SK-N-MC (cell line): ENCODE measurements at places on chromosomes 3 and 15.

DNA sequence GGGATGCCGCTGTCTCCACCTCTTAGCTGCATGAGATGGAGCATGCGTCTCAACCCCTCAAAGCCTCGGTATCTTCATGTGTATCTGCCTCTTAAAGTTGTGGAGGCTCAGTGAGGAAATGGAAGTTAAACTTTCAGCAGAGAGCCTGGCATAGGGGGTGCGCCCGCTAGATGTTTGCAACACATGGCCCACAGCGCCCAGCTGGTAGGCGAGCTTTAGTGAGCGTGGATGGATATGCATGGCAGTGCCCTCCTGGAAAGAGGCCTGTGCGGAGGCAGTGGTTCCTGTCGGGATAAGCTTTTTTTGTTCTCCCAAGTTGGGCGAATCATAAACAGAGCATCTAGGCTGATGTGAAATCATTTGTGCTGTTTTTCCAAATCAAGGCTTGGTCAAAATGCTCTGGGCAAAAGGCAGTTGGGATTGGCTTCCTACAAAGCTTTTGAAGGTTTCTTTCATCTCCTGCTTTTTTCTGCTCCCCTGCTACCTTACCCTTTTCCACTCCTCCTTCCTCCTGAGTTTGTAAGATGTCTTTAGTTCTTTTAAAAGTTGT, 272.4 kb upstream of the TPM1 start:
- no peak for DNase-seq

- DNase-seq, result no peak
Observed at GRCh38 chr15:52255008-52255407, 40.6 kb downstream of the MYO5C start.

GRCh38 chr3:112117841-112118571, 15.0 kb downstream of the GCSAM start:
- DNase-seq, result no peak

DNA sequence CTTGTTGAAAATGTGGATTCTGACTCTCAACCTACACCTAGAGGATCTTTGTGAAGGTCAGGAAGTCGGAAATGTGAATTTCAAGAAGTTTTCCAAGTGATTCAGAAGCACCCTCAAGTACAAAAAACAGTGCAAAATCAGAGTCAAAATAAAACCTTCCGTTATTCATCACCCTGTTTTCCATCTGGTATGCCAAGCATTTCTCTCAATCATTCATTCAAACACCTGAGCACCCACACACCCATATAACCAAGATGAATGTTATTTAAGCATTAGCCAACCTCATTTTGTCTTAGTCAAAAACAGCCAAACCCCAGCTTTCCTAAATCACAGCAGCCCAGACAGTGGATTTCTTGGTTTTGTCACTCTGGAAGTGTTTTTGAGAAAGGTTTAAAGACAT, 91.1 kb downstream of the OSBPL10 start:
- DNase-seq, result no peak

- DNase-seq, result no peak
Observed at GRCh38 chr3:179731544-179731943, 78.7 kb downstream of the USP13 start.

- DNase-seq, result no peak
Observed at GRCh38 chr3:51929420-51930003, 12.2 kb downstream of the RRP9 start.

DNA sequence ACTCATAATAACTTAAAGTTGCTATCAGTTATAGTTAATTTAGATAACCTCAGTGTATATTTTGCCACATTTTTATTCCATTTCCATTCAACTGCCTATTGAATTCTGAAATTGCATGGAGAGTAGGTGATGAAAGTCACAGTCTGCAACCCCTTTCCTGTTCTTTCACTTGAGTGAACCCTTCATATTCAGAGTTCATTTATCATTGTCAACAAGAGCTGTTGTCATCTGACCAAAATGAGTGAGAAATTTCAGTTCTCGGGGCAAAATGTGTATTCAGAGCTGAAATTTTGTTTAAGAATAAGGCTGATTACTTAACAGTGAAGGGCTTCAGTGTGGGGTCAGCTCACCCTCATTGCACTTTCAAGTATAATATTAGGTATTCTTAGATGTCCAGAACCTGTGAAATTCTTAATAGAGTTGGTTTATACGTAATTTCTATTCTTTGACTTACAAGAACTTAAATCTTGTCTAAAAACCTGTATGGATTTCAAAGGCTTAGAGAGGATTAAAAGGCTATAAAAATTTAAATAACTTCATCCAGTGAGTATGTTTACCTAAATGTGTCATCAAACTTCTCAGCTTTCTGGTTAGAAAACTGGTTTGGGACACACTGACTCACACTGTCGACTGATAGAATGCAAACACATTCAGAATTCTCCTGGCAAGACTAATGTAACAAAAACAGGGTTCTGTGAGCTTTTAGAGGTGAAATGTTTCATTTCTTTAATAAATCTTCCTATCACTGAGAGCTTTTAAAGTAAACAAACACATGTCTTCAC, 92.2 kb downstream of the CMSS1 start:
- DNase-seq, result no peak

- no peak for DNase-seq
Observed at GRCh38 chr15:69154684-69155083, 5.8 kb upstream of the GLCE start.

DNA sequence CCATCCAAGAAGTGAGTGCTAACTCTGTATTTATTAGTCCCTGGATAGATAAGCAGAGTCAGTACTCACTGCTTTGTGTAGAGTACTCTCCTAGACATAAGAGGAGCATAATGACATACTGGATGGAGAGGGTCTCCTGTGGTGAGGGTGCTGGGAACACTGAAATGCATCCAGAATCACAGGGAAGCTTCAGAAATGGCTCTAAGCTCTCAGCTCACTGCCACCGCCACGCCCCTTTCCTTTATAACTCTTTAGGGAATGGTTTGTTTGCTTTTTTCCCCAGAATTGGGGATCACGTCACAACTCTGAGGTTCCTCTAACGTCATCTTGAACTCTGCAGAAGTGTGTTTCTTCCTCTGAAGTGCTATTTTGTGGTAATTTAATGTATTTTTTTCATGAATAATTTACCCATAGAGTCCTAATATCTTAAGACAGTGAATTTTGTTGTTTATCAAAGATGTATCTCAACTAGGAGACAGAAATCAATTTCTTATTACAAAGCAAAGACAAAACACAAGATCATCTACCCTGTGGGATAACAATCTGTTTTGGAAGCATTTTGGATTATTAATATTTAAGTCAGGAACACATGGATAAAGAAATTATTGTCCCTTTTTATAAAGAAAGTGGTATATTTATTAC, 154.6 kb downstream of the PTPRG start:
- DNase-seq, result no peak

- DNase-seq, result peak; percentile 83
Observed at GRCh38 chr15:40092256-40092978, 16.3 kb downstream of the BMF start.

GRCh38 chr3:53842436-53843194, 3.6 kb downstream of the CHDH start:
- no peak for DNase-seq

DNA sequence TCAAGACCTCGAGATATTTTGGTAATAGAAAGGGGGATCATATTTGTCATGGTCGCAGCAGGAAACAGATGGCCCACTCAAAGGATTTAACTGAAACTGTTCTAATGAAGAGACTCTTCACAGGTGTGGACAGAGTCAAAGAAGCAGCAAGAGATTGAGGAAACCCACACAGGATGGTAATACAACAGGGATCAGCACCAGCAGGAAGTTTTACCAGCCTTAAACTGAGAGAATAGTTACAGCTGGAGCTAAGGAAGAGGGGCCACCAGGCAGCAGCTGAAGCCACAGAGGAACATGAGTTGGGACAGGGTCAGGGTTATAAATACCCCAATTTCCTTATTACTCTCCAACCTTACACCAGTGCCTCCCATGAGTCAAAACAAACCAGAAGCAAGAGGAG, 131.8 kb upstream of the UBE2E2 start:
- no peak for DNase-seq

DNA sequence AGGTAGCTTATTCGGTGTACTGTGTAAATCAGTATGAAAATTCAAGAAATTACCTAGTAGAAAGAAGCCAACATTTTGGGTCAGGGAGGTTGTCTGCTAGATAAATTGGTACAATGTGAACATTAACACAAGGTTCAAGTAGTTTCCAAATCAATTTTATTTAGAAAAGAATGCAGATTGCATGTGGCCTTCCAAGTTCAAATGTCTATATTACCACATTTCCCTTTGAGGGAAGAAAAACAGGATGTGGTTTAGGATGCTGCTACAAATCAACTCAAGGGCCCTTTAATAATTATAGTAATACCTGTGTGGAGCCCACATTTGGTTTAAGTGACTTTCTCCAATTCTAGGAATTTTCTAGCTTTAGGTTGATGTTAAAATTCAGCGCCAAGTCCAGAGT, 57.5 kb downstream of the CADPS start:
- no peak for DNase-seq

GRCh38 chr3:184662187-184662586, 49.7 kb downstream of the MAGEF1 start:
- DNase-seq, result no peak

GRCh38 chr15:52798529-52799101, 8.5 kb upstream of the ONECUT1 start:
- DNase-seq, result no peak

DNA sequence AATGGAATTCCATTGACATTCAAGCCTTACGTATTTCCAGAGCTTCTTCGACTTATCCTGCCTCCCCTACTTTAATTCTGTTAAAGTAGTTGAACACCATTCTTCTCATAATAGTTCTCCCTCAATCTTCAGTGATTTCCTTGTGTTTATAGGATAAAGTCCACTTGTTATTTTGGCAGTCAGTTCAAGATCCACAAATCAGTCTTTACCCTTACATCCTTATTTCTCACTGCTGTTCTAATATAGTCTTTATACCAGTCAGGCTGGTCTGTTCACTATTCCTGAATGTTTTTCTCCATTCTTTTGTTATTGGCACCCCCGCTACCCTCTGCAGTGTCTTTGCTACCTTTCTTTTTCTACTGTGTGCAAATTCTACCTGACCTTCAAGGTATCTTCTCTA, 29.7 kb downstream of the ATP6V1A start:
- no peak for DNase-seq

DNA sequence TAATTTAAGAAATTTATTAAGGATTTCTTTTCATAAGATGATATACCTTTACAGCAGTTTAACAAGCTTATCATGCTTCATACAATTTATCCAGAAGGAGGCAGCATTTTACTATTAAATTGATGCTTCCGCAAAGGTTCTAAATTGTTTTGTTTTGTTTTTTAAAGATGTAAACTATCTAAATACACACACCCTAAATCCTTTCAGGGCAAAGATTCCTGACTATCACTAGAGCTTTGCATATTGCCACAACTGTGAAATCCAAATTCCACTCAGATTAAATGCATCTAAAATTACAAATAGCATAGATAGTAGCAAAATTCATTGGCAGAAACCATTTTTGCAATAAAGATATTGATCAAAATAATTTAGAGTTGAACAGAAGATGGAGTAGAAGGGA, 44.5 kb upstream of the CCNL1 start:
- DNase-seq, result peak; percentile 51

DNA sequence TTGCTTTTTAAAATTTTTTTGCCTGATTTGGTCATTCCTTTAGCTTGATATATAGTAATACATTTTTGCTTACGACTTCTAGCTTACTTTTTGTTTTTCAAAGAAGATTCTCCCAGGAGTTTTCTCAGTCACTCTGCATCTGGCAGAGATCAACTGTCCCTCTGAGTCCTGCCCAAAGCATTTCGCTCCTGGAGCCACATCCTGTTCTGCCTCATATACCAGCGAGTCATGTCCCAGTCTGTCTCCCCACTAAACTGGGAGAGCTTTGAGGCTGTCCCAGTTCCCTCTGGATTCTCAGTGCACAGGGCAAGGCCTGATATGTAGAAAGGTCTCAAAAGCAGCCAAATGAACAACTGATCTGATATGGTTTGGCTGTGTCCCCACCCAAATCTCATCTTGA, 326.3 kb downstream of the ARRDC4 start:
- DNase-seq, result no peak

DNA sequence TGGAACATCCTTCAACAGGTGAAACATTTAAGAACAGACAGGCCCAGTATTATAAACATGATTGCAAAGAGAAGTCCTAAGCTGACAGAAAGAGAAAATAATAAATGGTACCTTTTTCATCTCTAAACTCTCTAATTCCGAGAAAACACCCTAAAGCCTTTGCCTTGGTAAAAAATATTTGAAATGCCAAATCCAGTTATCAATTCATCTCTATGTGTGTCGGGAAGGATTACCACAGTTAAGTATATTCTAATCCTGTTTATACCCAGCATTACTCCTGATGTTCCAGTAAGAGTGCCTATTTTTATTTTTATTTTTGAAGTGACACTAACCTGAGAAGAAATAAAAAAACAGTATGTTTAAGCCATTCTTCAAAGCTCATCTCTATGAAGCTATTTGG, 219.3 kb upstream of the NANOGP8 start:
- DNase-seq, result no peak

- no peak for DNase-seq
Observed at GRCh38 chr3:172307141-172307560, 141.1 kb downstream of the GHSR start.

DNA sequence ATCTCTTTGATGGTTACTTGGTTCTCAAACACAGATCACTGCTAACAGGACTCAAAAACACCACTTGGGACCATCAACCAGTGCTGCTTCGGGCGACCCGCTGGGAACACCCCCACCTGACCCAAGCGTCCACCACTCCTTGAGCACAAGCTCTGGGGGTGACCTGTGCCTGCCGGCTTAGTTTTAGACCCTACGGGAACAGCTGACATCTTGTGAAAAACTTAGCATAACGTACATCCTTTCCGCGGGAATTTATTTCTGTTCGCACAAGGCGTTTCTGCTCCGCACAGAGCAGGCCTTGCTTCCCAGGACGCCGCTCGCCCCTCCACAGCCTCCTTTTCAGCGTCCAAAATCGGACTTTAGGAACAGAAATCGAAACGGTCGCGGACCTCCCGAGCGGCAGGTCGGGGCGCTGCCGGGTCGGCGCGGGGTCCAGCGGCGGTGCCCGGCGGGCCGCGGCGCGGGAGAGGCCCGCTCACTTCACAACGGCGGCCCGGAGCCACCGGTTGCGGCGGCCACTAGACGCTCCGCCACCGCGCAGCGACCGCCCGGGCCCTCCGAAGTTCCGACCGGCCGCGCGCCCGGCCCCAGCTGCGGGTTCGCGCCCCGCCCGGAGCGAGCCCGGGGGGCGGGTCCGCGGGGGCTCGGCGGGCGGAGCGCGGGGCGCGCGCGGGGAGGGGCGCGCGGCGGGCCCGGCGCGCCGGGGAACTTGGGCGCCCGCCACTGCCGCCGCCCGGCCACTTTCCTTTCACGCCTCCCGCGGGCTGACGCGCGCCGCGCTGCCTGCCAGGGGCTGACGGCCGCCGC, 959 bp downstream of the SFMBT1 start:
- DNase-seq, result no peak
